T-helper 2 cell treated with Interferon-gamma antibody and Interleukin-4, amounts not matched to agents 5 μg/mL and 100 μg/mL, for 36 hours (primary cell): ENCODE measurements at places on chromosomes 5 and 9.

GRCh38 chr5:137205231-137206027 is 293.7 kb downstream of the SPOCK1 start:
- no peaks in the 10 kb centered on the region for H3K27me3 ChIP-seq
- H3K36me3 ChIP-seq = no peaks in the 10 kb centered on the region
- H3K4me1 ChIP-seq = no peaks in the 10 kb centered on the region
- H3K27ac ChIP-seq = no peak overlapping the region
- no peak overlapping the region for H3K4me3 ChIP-seq
- DNase-seq = no peak

- H3K27ac ChIP-seq = no peak overlapping the region
- H3K4me1 ChIP-seq = peaks cover 14% of the 10 kb centered on the region
- peak; percentile 58 for DNase-seq
- no peaks in the 10 kb centered on the region for H3K36me3 ChIP-seq
- no peak overlapping the region for H3K4me3 ChIP-seq
These were observed 307.6 kb downstream of the CWC27 start for GRCh38 chr5:65076251-65076869.

DNA sequence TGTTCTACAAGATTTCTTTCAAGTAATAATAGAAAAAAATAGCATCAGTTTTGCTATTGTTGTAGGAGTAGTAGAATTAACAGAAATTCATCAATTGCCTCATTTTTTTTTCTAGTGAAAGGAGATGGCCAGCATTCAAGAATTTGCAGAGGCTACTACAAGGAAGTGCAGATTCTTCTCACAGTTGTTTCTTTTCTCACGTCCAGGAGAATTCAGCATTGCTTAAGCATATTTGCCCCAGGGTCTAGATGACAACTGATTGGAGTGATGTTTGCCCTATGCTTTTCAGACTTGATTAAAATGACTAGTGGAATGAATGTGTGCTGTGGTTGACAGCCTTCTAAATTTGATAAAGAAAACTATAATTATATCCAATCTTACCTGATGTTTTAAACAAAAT is 46.6 kb upstream of the SLC12A2 start:
- H3K36me3 ChIP-seq = no peaks in the 10 kb centered on the region
- DNase-seq = no peak
- peaks cover 1% of the 10 kb centered on the region for H3K4me1 ChIP-seq
- H3K27me3 ChIP-seq = no peaks in the 10 kb centered on the region
- H3K27ac ChIP-seq = no peak overlapping the region

DNA sequence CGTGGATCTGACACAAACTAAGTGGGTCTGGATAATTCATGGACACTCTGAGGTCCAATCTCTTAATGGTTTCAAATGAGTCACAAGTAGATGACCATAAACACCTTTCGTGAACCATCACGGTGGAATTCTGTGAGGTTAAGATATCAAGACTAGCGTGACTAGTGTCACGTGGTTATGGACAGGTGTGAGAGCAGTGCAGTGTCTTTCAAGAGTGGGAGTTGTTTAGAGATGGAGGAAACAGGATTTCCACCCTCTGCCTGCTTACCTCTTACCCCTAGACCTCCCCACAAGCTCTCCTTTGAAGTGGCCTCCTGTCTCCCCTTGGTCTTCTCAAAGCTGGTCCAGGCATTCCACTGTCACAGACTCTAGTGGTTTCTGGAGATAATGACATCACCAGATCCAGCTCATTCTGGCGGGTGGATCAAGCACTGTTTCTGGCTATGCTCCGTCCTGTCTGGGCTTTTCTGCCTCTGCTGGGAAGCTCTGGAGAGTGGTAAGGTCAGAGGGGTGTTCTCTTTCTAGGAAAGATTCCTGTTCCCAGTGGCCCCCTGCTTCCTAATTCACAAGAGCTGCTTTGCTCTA is 20.0 kb upstream of the ZNF782 start:
- no peaks in the 10 kb centered on the region for H3K36me3 ChIP-seq
- no peak overlapping the region for H3K4me3 ChIP-seq
- no peak for DNase-seq
- peak overlapping the region; percentile 9 for H3K27ac ChIP-seq
- H3K27me3 ChIP-seq = peaks cover 26% of the 10 kb centered on the region
- peaks cover 30% of the 10 kb centered on the region for H3K4me1 ChIP-seq

GRCh38 chr9:132842124-132843044 is 35.7 kb downstream of the AK8 start:
- H3K36me3 ChIP-seq = no peaks in the 10 kb centered on the region
- no peak overlapping the region for H3K27ac ChIP-seq
- DNase-seq = no peak
- H3K4me3 ChIP-seq = no peak overlapping the region
